ENCODE measurements at places on chromosomes 12 and 14.

DNA sequence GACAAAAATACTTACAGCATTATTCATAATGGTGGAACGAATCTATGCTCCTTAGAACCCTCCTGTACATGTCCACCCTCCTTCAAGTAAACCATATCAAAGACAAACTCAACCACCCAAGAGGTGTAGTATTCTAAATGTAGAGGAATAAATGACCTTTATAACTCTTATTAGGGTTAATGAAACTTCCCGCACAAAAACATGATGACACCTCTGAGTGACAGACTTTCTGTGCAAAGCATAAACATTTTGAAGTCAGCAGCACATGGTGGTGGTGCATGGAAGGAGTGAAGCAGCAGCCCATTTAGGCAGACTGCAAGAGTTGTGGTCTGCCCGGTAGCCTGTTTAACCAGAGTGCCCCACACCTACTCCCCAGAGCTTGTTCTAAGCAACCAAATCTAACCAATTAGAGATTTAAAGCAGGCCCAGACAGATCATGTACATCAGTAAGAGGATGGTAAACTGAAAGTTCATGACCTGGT is 615 bp upstream of the ASB8 start:
- no peak for DNase-seq

DNA sequence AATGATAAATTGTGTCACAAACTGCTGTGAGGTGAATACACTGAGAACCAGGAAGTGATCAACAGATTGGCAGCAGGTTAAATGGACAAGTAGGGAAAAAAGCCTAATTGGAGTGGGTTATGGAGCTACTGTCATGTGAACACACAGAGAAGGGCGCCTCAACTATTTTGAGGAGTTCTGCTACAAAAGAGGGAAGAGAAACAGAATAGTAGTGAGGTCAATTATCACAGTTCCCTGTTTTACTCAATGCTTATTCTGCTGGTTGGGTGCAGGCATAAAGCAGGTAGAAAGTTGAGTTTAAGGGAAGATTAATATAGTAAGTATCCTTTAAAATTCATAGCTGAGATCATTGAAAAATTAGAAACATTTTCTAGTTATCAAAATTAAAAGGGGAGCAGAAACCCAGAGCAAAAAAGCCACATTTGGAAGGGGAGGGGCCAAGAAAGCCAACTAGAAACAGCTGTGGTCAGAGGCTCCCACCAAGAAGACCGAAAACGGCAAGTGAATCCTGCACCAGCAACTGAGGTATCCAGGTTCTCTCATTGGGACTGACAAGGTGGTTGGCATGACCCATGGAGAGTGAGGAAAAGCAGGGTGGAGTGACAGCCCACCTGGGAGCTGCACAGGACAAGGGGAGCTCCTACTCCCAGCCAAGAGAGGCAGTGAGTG is 105.7 kb downstream of the ZC3H14 start:
- DNase-seq, result no peak

- no peak for DNase-seq
Measured at GRCh38 chr14:34147461-34147860, 196.6 kb upstream of the EGLN3 start.

- no peak for DNase-seq
Measured at GRCh38 chr12:13275241-13276085, 78.9 kb downstream of the EMP1 start.

GRCh38 chr14:65170768-65171507 is 68.6 kb upstream of the MAX start:
- peak; percentile 60 for DNase-seq

DNA sequence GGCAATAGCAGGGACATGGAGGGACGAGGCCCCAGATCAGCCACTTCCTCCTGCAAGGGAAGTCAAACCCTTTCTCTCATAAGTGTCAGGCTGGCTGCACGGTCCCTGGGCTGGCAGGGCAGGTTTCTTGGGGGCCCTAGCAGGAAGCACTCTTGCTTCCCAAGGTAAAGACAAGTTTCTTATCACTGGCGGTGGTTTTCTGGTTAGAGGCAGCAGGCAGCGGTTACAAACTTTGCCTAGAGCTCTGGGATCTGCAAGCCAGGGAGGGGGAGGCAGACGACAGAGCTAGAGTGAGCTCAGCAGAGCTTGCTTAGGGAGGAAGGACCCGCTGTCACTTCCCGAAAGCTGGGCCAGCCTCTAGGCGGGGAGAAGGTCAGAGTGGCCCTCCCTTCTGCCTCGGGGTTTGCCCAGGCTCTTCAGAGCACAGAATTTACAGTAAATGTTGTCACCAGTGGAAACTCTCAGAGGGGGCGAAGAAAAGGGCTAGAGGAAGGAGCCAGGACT is 20.4 kb downstream of the BATF start:
- no peak for DNase-seq

GRCh38 chr12:12788675-12789368 is 3.4 kb downstream of the APOLD1 start:
- peak; percentile 67 for DNase-seq

GRCh38 chr12:87096082-87096585 is 839.9 kb upstream of the MGAT4C start:
- DNase-seq, result no peak

- DNase-seq, result no peak
Measured at GRCh38 chr12:108231109-108231905, 102.2 kb downstream of the WSCD2 start.

- no peak for DNase-seq
Measured at GRCh38 chr12:57764662-57765002, 2.2 kb downstream of the CYP27B1 start.

GRCh38 chr14:95519699-95520098 is 3.2 kb upstream of the SYNE3 start:
- DNase-seq, result peak; percentile 68

GRCh38 chr12:47801904-47802246 is 17.8 kb downstream of the HDAC7 start:
- DNase-seq, result no peak

DNA sequence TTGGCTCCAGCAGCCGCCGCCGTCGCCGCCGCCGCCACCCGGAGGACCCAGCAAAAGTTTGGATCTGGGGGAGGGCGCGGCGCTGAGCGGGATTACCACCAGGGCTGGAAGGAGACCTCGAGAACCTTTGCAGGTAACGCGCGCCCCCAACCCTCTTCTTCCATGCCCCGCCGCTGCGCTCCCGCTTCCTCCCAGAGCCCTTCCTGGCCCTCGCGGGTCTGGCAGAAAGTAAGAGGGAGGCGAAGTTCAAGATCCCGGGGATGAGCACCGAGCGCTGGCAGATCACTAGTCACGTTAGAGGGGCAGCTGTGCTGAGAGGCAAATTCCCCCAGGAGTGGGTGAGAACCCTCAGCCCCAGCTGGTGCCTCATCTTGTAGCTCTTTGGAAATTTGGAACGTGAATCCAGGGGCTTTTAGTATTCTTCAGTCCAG is 3.9 kb downstream of the FLRT2 start:
- DNase-seq, result no peak

GRCh38 chr12:106345746-106346145 is 11.8 kb upstream of the POLR3B start:
- DNase-seq, result no peak

GRCh38 chr14:59484639-59485175 is 390 bp downstream of the JKAMP start:
- DNase-seq, result no peak

DNA sequence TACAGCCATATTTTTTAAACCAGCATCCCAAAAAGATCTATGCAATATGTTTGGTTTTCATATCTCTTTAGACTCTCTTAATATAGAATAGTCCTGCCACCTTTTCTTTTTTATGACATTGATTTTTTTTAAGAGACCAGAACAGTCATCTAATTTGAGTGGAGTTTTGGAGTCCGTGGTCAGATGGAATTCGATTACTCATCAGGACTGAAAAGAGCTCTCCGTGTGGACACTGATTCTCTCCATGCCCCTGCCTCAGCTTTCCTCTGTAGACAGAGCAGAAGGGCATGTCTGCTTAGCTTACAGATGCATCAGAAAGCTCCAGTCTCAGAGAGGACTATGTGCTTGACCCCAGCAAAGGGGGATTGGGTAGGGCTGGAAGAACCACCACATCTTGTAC is 27.8 kb downstream of the SMCO2 start:
- DNase-seq, result peak; percentile 30

- no peak for DNase-seq
Measured at GRCh38 chr12:86233126-86233525, 23.1 kb downstream of the MGAT4C start.

DNA sequence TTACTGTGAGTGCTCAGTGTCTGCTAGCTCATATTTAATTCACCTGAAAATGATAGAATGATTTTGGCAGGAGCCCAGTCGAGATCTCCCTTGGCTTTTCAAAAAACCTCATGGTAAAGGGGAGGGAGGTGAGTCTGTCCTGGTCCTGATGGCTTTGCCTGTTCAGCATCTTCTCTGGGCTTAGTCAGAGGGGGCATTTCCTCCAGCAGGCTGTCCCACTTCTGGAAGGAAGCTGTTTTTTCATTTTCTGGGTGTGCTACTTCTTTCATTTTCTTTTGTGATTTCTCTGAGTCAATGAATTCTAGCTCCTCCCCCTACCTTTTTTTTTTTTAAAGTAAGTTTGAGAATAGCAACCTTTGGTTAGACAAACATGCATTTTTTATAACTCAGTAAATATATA is 58.8 kb downstream of the TMX1 start:
- DNase-seq, result no peak

GRCh38 chr14:34911209-34912150 is 36.3 kb upstream of the BAZ1A start:
- no peak for DNase-seq

- DNase-seq, result no peak
Measured at GRCh38 chr14:68784226-68784910, 8.5 kb downstream of the ZFP36L1 start.

DNA sequence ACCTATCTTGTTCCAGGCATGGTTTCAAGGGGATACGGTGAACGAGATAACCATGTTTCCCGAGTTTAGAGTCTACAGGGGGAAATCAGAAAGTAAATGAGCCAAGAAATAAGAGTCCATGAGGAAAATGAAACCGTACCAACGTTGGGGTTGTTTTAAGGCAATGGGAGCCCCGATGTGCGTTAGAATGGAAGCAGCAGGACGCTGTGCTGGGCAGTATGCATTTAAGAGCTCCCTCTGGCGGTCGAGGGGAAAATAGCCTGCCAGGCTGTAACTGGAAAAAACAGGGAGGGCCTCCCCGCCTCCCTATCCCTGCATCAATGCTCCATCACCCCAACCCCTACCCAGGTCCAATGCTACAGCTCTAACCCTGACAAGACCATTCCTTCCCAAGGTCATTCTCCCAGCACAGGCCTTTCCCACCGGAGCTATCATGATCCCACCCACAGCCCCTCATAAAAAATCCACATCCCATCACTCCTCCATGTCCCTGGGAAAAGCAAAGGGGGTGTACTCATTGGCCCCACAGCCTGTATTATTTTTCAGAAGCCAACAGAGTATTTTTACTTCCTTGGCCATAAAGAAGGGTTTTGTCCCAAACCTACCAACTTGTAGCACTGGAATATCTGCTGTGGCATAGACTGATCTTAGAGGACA is 226.3 kb upstream of the NOS1 start:
- DNase-seq, result no peak

- DNase-seq, result no peak
Measured at GRCh38 chr14:58151133-58152013, 640 bp downstream of the ARMH4 start.

- DNase-seq, result no peak
Measured at GRCh38 chr12:104280111-104280510, 23.4 kb upstream of the EID3 start.

GRCh38 chr12:68259318-68259940 is 6.0 kb upstream of the IL22 start:
- no peak for DNase-seq

DNA sequence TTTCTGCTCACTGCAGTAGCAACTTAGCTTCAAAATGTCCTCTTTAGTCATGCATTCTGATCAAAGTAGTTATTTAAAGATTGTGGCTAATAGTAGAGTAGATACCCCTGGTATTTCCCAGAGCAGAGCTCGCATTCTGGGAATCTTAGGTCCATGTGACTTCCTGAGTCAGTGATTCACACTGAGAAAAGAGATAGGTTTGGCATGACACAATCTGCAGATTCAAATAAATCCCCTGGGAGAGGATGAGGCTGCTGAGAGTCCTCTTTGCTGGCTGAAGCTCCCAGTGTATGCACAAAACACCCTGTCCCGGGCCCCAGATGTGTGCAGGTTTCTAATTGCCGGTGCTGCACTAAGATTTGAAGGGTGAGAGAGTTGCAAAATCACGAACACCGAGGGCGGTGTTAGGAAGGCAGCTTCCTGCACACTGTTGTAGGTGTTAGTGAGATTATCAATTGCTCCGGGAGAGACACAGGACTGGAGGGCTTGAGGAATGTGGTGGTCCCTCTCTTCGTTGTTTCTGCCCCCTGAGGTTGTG is 233.2 kb downstream of the NRXN3 start:
- DNase-seq, result no peak

DNA sequence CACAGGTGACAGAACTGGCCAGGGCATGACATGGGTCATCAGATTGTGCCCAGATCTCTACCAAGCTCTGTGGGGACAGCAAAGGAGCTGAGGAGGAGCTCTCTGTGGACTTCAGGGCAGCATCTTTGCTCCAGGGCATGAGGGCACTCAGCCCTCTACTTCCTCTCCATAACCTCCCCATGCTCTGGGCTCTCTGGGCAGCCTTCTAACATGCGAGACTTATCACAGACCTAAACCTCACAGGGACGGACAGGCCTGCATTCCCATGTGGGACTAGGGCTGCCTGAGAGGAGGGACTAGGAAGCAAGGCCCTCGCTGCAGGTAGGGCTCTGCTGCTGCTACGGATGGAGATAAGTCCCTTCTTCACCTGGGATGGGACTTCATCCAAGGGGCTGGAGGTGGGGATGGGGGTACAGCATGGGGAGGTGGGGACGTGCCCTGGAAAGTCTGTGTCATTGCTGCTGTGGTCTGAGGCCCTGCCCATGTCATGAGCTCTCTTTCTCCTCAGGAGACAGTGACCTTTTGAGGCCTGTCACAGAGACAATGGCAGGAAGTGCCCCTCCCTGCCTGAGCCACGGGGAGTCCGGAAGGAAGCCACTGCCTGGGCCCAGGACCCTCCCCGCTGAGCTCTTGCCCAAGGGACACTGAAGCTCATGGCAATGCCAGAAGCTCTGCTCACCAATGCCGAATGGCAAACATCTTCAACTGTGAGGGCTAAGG is 44.1 kb downstream of the PITPNM2 start:
- DNase-seq, result no peak

DNA sequence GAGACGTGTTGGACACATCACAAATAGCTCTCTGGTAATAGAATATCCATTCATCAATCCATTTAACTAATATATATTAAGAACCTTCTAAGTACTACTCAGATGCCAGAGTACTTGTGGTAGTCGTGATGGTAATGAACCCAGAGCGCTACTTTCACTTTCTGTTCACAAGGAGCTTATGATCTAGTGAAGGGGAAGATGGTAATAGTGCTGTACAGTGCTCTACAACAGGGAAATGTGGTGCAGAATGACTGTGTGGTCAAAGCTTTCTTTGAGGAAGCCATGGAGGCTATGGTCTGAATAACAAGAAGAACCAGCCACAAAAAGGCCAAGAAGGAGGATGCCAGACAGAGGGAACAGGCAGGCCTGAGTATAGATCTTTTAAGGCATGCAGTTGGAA is 212.0 kb downstream of the PTPRO start:
- no peak for DNase-seq

GRCh38 chr14:90726656-90727055 is 89.6 kb downstream of the TTC7B start:
- no peak for DNase-seq

- no peak for DNase-seq
Measured at GRCh38 chr12:27653661-27654060, 42.6 kb upstream of the REP15 start.

Measured in amniotic stem cell (primary cell).